Pericardium fibroblast (primary cell): ENCODE measurements at places on chromosomes 3 and 15. TPM values are rescaled to one million over a fixed set of nuclear protein-coding genes. Genes with fewer than 3 reads are reported as not detected.

ALCAM gene
- total RNA-seq, result 35.2 and 49.6 TPM in 2 replicates

SRP14 gene
- total RNA-seq, result 240 and 262 TPM in 2 replicates

BLM gene
- 0.23 and 1.8 TPM in 2 replicates for total RNA-seq

IGSF10 gene
- total RNA-seq, result 7.3 and 16.9 TPM in 2 replicates

RPUSD3 gene
- total RNA-seq, result 29.1 and 46.4 TPM in 2 replicates

MKRN2OS gene
- not detected in 2 replicates for total RNA-seq

ABHD10 gene
- 14.1 and 16.0 TPM in 2 replicates for total RNA-seq

P2RY14 gene
- total RNA-seq, result not detected in 2 replicates

APOD gene
- total RNA-seq, result 21.1 and 33.1 TPM in 2 replicates
